Stimulated activated CD8-positive, alpha-beta memory T cell treated with anti-CD3 and anti-CD28 coated beads, Interleukin-4, amount 100 ng/mL, for 4 hours (primary cell): ENCODE measurements at places on chromosomes 1 and 21.
A peak's percentile ranks its signal among the peaks of the same experiment; 100 is the strongest.

- no peak for DNase-seq
These were observed 3.9 kb downstream of the TAS1R2 start for GRCh38 chr1:18855573-18855972.

GRCh38 chr1:58699011-58699762, 675 bp downstream of the MYSM1 start:
- DNase-seq: no peak

DNA sequence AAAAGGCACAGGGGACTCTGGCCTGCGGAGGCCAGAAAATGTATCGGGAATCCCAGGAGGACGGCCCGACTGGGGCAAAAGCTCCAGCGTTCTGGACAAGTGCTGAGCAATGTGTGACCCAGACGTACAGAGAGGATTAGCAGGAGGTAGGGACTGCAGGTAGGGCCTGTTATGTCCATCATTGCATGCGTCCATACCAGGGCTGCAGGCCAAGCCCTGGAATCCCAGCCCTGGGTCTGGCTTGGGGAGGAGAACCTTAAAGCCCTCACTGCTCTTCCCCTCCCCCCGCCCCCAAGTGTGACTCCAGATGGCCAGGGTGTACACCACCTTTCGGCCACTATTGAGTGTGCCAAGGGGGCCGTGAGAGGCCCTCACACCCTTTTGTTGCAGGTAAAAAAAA, 2.0 kb downstream of the RNF207 start:
- no peak for DNase-seq

- DNase-seq: no peak
These were observed 239.5 kb downstream of the FAF1 start for GRCh38 chr1:50720457-50721053.

DNA sequence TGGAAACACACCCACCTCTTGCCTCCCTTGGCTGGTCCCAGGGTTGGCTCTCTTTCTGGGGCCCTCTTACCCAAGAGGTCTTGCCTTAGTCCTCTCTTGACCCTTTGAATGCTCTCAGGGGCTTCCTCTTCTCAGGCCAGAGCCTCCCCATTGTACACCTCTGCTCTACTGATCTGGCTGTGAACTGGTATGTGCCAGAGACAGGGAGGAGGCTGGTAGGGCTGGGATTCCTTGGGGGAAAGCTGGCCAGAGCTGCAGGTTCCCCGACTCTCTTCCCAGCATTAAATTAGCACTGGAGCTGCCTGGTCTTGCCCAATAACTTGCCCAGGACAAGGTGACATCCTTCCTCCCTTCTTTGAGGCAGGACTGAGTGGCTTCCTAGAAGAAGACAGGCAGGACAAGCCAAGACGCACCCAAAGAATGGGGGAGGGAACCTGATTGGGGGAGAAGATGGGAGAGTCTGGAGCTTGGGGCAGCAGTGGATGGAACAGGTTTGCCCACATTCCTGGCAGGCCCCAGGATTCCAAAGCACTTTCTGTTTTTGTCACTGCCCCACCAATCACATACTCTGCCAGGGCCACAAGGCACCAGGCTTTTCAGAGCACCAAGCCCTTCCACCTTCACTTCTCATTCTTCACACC, 37.2 kb upstream of the CITED4 start:
- no peak for DNase-seq

DNA sequence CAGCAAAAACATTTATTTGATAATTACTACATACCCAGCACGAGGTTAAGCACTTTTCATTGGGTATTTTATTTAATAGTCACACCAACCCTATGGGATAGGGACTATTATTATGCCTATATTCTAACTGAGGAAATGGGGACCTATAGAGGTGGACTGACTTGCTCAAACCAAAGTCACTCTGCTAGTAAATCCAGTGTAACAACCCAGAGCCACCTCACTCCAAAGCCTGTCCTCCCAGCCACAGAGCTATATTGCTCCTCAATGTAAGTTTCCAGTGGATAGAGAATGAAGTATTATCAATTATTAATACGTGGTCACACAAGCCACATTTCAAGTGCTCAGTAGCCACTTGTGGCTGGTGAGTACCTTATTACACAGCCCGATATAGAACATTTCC, 97.5 kb downstream of the RGS2 start:
- no peak for DNase-seq

- no peak for DNase-seq
These were observed 756.4 kb downstream of the KCNT2 start for GRCh38 chr1:195851804-195852203.

DNA sequence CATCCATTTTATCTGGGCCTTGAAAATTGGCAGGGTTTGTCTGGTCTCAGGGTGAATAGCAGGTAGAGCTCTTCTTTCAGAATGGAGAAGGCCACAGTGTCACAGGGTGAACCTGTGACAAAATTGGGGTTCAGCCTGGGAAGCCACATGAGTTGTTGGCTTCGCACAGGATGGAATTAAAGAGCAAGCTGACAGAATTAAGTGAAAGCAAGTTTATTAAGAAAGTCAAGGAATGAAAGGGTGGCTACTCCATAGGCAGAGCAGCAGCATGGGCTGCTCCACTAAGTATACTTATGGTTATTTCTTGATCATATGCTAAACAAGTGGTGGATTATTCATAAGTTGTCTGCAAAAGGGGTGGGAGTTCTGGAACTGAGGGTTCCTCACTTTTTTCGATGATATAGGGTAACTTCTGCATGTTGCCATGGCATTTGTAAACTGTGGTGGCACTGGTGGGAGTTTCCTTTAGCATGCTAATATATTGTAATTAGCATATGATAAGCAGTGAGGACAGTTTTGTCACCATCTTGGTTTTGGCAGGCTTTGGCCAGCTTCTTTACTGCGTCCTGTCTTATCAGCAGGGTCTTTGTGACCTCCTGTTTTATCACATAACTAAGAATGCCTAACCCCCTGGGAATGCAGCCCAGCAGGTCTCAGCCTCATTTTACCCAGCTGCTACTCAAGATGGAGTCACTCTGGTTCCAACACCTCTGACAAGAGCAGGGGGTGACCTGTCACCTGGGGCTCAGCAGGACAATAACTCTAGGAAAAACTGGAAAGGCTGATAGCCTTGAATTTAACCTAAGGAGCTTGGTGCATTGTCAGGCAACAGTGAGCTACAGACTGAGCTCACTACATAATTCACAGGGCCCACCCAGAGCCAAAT, 5.1 kb downstream of the IFNAR2 start:
- DNase-seq: no peak

- DNase-seq: no peak
These were observed 34.0 kb downstream of the FH start for GRCh38 chr1:241485554-241485992.

- DNase-seq: no peak
These were observed 8.1 kb upstream of the VWA5B1 start for GRCh38 chr1:20282533-20282932.

- no peak for DNase-seq
These were observed 234.4 kb downstream of the LTN1 start for GRCh38 chr21:28758042-28758882.

DNA sequence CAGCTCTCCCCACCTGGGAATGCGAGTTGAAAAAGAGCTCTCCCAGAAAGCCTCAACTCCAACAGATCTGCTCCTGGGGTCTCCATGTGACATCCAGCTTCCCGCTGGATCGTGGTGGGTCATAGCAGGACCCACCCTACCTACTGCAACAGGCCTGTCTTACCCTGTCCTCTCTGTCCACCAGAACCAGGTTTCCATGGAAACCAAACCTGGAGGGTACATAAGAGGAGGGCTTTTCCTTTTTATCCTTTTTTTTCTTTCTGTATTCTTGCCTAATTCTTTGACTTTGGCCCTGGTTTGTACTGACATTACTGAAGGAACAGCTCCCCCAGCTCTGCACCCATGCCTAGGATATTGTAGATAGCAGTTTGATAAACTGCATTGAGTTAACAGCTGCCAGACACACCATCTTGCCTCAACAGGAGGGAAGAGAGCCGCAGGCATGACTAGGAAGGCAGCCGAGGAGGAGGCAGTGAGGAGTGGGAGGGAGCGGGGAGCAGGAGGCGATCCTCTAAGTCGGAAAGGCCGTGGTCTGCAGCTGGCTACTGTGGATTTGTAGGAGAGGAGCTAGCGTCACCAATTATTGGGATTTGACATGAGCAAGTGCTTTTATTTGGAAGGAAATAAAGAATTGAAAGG, 9.7 kb upstream of the FMOD start:
- DNase-seq: no peak

GRCh38 chr21:35053356-35054096, 4.4 kb upstream of the RUNX1 start:
- DNase-seq: no peak

- no peak for DNase-seq
These were observed 854 bp upstream of the ZRANB2 start for GRCh38 chr1:71081697-71082080.

DNA sequence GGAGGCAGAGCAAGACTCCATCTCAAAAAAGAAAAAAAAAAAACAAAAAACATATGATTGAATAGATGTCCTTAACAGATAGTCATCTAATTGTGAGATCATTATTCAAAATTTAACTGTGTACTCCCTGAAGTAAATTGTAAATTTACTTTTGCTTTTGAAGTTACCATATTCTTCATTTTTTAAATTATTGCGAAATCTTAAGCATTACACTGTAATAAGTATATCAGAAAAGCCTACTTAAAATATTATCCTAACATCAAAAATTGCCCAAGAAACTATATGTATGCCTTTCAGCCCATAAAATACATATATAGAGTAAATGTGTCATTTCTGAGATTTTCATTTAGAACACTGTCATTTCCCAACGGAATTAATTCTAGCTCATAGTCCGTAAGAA, 91.9 kb downstream of the AK5 start:
- DNase-seq: no peak

- DNase-seq: no peak
These were observed 472.0 kb downstream of the CAMTA1 start for GRCh38 chr1:7257225-7257624.

GRCh38 chr1:110674337-110675059, at the start of gene KCNA3:
TSS of gene KCNA3 (minus strand) at chr1:110674940. CDS start at chr1:110674809, 131 bp downstream.
- peak; percentile 48 for DNase-seq
